ENCODE measurements at places on chromosomes 1 and 21. TPM values are rescaled to one million over a fixed set of nuclear protein-coding genes. Genes with fewer than 3 reads are reported as not detected.

The KIF14 gene
- total RNA-seq, result 6.4 TPM

The HTR1D gene
- 2.3 TPM for total RNA-seq

The FCRL5 gene
- total RNA-seq, result not detected

The ZFYVE9 gene
- total RNA-seq, result 23.8 TPM

The APCS gene
- not detected for total RNA-seq

The ZSWIM5 gene
- total RNA-seq, result 2.3 TPM

The CLDN8 gene
- not detected for total RNA-seq

The INTS11 gene
- 61.2 TPM for total RNA-seq

The MROH9 gene
- under 0.01 TPM for total RNA-seq

The TRAPPC3 gene
- total RNA-seq, result 94.6 TPM

The TNFRSF9 gene
- total RNA-seq, result 0.43 TPM

The OR10Z1 gene
- not detected for total RNA-seq

The CNTN2 gene
- not detected for total RNA-seq

The C1orf53 gene
- total RNA-seq, result 5.6 TPM

The TNFSF4 gene
- total RNA-seq, result 127 TPM

The CD5L gene
- total RNA-seq, result not detected

The CELA2B gene
- total RNA-seq, result not detected

The UHMK1 gene
- 139 TPM for total RNA-seq

The SIPA1L2 gene
- total RNA-seq, result 6.1 TPM

The SNRPE gene
- total RNA-seq, result 38.7 TPM

The TAS1R3 gene
- total RNA-seq, result under 0.01 TPM

The KCNE2 gene
- not detected for total RNA-seq
